ENCODE measurements at places on chromosomes 16 and 17.

- no peaks in the 10 kb centered on the region for H3K27me3 ChIP-seq
- no peak overlapping the region for H3K27ac ChIP-seq
- no peak overlapping the region for H3K4me3 ChIP-seq
- peaks cover 12% of the 10 kb centered on the region for H3K4me1 ChIP-seq
- no peaks in the 10 kb centered on the region for H3K36me3 ChIP-seq
Measured at GRCh38 chr16:69619514-69619913, 53.7 kb downstream of the NFAT5 start.

GRCh38 chr17:75406222-75406615 is 741 bp upstream of the GRB2 start:
- no peak overlapping the region for H3K27ac ChIP-seq
- no peak for DNase-seq
- H3K4me1 ChIP-seq: no peaks in the 10 kb centered on the region
- H3K4me3 ChIP-seq: peak overlapping the region; percentile 37
- no peaks in the 10 kb centered on the region for H3K36me3 ChIP-seq

DNA sequence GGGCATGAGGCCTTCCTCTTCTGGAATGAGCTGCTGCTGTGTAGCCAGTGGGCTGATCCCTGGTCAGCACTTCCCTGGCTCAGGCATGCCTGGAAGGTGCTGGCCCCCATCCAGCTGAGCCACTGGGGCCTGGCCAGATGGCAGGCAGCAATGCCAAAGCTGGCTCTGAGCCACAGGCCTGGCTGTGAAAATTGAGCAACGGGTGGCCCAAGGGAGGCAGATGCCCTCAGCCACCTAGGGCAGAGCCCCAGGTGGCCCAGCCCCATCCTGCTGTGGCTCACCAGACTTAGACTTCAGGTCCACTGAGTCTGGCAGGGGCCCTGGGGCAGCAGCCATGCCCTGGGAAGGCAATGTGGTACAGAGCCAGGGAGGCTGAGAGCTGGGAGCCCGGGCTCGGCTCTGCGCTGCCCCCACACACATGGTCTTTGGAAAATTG is 8.5 kb upstream of the CRHR1 start:
- no peak overlapping the region for H3K4me3 ChIP-seq
- H3K36me3 ChIP-seq: no peaks in the 10 kb centered on the region
- H3K27ac ChIP-seq: no peak overlapping the region
- DNase-seq: peak; percentile 85

DNA sequence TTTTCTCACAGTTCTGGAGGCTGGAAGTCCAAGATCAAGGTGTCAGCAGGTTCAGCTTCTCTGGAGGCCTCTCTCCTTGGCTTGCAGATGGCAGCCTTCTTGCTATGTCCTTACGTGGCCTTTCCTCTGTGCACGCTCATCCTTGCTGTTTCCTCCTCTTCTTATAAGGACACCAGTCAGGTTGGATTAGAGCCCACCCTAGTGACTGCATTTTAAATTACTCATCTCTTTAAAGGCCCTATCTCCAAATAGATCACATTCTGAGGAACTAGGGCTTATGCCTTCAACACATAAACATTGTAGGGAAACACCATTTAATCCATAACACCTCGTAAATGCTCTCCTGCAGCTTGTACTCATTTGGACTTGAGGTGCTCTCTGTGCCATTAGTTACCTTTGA is 36.3 kb downstream of the DHRS7C start:
- no peaks in the 10 kb centered on the region for H3K27me3 ChIP-seq
- no peak overlapping the region for H3K4me3 ChIP-seq
- no peaks in the 10 kb centered on the region for H3K4me1 ChIP-seq
- DNase-seq: no peak

DNA sequence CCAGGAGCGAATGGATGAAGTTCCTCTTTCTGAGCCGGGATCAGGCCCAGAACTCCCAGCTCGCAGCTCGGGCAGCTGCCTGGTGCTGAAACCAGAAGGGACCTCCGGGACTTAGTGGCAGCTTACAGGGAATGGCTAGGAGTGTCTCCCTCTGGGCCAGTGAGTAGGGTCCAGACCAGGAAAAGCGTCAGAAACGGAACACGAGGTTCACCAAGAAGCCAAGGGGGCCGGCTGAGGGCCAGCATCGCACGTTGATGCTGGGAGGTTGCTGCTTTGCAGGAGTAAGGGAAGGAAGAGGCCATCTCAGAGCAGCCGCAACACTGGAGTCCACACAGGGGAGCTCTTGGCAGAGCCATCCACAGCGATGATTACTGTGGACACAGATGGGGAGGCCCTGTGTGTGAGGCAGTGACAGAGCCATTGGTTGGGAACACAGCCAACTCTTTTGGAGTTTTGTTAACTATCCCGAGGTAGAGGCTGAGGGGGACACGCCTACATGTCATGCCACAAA is 74.0 kb upstream of the CREBBP start:
- no peak overlapping the region for H3K4me3 ChIP-seq
- H3K27ac ChIP-seq: no peak overlapping the region
- peak; percentile 81 for DNase-seq
- no peaks in the 10 kb centered on the region for H3K4me1 ChIP-seq
- H3K27me3 ChIP-seq: no peaks in the 10 kb centered on the region
- no peaks in the 10 kb centered on the region for H3K36me3 ChIP-seq

All from aorta (tissue), 5 donors.